ENCODE measurements at places on chromosomes 1 and 21. TPM values are rescaled to one million over a fixed set of nuclear protein-coding genes. Genes with fewer than 3 reads are reported as not detected.

DNA sequence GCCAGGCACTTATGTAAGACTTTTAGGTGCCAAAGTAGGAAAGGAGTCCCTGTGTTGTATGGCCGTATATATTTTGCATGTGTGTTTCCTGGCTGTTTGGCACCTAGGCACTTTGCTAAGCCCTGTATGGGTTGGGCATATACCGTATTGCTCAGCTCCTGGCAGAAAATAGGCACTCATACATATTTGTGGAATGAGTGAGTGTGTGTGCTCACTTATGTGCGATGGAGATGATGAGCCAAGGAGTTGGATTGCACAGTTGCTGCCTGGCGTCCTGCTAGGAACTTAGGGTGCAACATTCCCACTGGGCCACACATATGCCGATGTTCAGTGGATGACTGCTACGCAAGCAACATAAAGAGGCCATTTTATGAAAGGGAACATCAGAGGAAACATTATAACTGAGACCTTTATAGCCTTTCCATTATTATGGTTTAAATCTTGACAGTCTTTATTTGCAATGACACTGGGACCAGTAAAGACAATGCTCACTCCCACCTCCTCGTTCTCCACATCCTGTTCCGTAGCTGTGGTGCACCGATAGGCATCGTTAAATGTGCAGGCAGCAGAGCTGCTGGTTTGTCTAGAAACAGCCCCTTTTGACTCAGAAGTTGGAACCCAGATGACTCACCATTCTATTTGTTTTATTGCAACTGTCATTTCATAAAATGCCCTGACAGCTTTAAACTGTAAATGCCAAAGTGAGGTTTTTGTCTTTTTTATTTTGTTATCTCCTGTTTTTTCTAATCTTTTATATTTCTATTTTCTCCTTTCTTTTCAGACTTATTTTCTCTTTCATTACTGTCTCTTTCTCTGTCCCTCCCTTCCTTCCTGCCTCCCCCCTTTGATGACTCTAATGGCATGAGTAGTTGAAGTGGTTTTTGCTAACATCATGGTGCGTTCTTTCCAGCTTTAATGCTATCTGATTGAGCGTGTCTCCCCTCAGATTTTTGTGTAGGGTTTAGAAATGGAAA lies 36.1 kb downstream of the PEX14 start:
- no peak for DNase-seq

DNA sequence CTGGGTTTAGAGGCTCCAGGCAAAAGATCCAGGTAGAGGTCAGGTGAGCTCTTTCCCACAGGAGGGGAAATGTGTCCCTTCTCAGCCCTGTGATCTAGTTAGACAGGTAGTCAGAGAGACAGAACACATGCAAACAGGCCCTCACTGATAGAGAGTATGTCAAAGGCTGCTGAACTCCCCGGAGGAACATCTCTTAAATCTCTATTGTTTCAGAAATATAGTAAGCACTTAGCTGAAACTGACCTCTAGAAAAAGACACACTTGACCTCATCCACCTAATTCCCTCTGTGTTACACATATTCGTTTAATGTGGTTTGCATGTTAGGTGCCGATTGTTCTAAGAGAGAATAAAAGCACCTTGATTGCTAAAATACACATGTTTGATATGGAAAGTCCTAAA lies 23.3 kb downstream of the SUSD4 start:
- DNase-seq: no peak

DNA sequence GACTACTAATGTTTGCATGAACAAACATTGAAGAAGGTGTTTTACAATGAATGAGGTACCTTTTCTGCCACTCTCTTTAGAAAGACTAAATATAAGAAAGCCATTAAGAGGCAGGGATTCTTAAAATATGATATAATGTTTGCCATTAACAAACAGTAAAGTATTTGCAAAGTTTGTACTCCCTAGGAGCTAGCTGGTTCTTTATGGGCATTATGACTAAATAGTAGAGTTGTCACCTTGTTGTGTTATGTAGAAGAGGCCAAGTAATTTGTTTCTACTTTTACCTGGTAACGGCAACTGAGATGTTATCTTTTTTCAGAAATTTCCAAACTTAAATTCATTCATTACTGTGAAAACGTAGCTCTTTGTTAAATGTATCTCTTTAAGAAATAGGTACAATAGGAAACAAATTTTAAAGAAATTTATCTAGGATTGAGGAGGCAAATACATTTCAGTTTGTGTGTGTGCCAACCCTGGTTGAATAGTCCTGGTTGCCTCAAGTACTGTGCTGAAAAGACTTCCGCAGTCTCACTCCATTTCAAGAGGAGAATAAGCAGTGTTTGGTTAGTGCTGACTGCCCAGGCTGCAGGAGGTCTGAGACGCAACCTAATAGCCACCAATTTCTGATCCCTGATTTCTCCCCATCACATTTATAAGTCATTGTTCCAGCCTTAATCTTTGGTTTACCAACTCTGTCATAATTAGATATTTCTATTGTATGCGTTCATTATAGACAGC lies 52.1 kb downstream of the WDR3 start:
- no peak for DNase-seq

DNA sequence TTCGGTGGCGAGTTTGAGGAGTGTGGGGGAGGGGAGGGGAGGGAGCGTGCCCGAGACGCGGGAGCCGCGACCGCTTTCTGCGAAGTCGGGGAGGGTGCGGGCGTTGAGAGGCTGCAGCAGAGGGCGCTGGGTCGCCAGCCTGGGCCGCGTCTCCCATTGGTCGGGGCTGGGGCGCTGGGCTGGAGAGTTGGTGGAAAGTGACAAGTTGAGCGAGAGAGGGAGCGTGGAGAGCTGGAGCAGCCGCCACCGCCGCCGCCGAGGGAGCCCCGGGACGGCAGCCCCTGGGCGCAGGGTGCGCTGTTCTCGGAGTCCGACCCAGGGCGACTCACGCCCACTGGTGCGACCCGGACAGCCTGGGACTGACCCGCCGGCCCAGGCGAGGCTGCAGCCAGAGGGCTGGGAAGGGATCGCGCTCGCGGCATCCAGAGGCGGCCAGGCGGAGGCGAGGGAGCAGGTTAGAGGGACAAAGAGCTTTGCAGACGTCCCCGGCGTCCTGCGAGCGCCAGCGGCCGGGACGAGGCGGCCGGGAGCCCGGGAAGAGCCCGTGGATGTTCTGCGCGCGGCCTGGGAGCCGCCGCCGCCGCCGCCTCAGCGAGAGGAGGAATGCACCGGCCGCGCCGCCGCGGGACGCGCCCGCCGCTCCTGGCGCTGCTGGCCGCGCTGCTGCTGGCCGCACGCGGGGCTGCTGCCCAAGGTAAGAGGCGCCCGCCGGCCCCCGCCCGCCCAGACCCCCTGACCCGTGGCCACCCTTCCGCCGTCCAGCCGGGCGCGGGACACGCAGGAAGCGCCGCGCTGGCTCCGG lies at the start of gene ROR1:
Gene ROR1 (plus strand): TSS at position 203 of the 802 bp plus-strand sequence.
- DNase-seq: peak; percentile 88

The RGS2 gene
- total RNA-seq: 164 TPM

GRCh38 chr1:155175927-155176371 lies 2.3 kb downstream of the TRIM46 start:
- DNase-seq: no peak

The OLFM3 gene
- total RNA-seq: not detected

DNA sequence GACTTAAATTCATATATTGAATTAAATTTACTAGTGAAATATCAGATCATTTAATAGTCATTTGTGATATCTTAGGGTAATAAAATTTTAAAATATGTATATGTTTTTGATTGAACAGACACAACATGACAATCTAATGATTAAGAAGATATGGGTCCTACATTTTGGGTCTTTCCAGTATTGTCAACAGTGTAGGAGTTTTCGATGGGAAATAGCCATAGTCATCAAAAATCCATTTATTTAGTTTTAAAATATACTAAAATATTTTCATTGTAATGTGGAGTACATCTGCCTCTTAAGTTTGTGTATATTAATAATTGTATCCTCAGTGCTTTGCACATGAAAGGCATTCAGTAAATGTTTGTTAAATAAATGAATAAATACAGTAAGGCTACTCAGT lies 14.0 kb downstream of the TRMT13 start:
- DNase-seq: no peak

DNA sequence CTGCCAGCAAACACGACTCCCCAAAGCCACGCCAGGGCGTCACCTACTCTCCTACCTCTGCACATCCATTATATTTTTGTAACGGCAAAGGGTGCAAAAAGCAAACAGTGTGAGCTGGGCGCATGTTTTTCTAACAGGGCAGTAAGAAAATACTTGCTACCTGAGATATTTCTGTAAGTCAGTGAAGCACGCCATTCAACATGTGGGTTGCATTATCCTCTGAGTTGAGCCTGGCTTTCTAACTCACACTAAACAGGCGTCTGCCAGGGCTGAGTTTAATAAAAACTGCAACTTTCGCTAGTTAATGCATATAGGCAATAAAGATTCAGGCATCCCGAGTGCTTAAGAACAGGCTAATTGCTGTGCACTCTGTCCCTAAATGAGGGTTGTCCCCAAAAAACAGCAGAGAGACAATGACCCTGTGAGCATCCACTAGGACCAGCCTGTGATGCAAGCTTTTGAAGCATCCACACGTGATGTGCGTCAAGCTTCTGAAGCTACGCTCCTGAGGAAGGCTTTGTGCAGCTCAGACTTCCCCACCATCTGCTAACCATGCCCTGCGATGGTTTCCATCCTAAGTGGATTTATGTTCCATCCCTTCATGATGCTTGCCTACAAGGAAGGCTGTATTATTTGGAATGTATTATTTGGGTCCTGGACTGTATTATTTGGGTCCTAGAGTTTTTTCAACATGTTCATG lies 70.0 kb upstream of the SIM2 start:
- no peak for DNase-seq

The HLX gene
- total RNA-seq: 8.2 TPM

GRCh38 chr1:86852289-86852688 lies 61.6 kb downstream of the SELENOF start:
- no peak for DNase-seq

The DNAJB4 gene
- 67.9 TPM for total RNA-seq
